SHP77 treated with DMSO at 0.1 percent for 48 hours (cell line): ENCODE measurements at places on chromosomes 2 and 18.

GRCh38 chr18:55605733-55606338 lies 17.8 kb upstream of the TCF4 start:
- DNase-seq, result no peak

DNA sequence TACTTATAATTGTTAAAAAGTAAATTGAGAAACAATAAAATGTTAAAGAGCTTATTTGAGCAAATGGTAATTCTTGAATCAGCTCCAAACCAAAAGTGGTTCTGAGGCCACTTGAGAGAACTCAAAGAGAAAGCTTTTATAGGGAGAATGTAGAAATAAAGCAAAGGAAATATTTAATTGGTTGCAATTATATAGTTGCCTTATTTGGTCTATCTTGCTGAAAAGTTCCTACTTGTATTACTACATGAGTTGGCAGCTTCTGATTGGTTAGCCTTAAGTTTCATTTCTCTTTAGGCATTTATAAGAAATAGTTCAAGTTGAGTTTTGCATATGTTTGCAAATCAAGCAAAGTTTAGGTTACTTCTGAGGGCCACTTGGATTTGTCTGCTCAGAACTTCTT lies 38.1 kb downstream of the SCN2A start:
- DNase-seq, result no peak

DNA sequence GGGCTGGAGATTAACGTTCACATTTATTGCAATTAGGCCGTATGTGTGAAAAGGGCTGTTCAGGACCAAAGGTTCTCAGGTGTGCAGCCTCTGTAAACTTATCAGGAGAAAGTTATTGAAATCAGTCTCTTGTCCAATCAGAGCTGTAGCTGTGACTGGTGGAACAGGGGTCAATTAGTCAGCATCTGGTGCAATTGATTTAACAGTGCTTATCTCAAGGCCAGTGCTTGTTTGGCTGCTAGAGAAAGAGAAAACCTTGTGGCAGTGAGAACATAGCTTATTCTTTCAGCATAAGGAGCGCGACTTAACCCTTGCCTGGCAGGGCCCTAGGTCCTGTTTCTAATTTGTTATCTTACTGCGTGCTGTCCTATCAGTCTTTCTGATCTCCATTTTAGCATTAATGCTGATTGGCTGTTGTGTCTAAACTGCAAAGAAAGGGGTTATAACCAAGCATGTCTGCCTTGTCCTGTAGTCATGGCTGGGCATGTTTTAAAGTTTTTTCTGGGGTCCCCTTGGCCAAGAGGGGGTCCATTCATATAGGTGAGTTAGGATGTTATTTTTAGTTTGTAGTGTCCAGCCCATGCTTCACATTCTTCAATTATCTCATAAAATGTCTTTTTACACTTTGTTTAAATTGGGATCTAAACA lies 66.4 kb downstream of the CYB5A start:
- no peak for DNase-seq

DNA sequence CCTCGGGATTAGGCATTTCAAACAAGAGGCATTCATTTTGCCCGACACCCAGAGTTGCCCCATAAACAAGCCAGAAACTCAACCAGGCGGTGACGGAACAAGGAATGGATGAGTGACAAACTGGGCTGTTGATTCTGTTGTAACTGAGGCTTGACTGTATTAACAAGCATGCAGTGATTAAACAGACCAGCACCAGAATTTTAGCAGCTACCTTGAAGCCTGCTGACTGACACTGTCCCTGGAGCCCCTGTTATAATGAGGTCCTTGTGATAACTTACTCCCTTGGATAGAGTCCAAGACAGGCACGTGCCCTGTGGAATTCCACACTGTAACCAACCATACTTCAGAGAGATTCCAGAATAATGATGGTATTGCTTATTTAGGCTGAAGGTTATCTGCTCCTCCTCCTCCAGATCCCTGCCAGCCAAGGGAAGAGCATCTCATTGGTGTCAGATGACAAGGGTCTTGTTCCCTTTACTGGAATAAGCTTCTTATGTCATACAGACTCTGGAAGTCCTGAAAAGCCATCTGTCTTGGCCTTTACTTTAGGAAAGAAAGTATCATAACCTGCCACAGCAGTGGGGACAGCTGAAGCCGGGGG lies 97.1 kb upstream of the RMDN2 start:
- DNase-seq, result peak; percentile 37

GRCh38 chr2:15023221-15023620 lies 390.7 kb downstream of the LRATD1 start:
- no peak for DNase-seq

GRCh38 chr2:33494155-33494779 lies 17.8 kb downstream of the RASGRP3 start:
- DNase-seq, result no peak

DNA sequence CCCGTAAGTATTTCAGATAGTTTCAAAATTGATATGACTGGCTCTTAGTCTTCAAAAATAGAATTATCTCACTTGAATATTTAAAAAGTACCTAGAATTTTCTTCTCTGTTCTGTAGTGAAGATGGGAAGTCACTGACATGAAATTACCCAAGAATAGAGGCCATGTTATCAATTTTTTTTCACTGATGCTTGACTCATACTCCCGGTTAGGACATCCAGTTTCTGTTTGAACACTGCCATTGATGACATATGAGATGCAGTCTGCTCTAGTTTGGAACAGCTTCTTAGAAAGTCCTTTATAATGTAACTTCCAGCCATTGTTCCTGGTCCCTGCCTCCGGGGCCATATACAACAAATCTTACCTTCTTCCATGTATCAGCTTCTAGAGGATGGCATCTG lies 26.0 kb downstream of the MAP3K20 start:
- no peak for DNase-seq

DNA sequence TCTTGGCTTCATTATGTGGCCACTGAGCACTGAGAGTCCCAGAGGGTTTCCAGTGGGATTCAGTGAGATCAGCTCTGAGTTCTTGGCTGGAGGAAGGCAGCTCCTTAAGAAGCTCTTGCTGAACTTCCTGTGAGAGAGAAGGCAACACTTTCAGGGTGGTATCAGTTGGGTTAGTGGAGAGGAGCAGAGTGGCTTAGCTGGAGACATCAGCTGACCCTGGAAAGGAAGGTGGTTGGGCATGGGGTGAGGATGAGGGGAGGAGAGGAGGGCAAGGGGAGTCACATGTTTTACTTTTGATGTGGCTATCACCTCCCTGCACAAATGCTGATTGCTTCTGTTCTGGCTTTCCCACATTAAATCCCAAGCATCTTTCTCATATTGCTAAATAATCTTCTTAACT lies 95.1 kb downstream of the ACOXL start:
- DNase-seq, result no peak

- DNase-seq, result peak; percentile 17
Observed at GRCh38 chr18:73942081-73942625, 205.5 kb downstream of the FBXO15 start.

DNA sequence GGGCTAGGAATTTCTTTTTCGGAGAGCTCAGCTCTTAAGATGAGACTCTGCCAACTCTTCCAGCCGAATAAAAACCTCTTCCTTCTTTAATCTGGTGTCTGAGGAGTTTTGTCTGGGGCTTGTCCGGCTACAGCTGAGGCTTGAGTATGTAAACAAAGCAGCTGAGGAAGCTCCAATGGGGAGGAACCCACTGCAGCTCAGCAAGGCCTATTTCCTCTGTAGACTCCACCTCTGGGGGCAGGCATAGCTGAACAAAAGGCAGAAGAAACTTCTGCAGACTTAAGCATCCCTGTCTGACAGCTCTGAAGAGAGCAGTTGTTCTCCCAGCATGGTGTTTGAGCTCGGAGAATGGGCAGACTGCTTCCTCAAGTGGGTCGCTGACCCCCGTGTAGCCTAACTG lies 838.7 kb downstream of the CCDC85A start:
- no peak for DNase-seq

GRCh38 chr18:3612315-3612714 lies 162.3 kb downstream of the TGIF1 start:
- no peak for DNase-seq

DNA sequence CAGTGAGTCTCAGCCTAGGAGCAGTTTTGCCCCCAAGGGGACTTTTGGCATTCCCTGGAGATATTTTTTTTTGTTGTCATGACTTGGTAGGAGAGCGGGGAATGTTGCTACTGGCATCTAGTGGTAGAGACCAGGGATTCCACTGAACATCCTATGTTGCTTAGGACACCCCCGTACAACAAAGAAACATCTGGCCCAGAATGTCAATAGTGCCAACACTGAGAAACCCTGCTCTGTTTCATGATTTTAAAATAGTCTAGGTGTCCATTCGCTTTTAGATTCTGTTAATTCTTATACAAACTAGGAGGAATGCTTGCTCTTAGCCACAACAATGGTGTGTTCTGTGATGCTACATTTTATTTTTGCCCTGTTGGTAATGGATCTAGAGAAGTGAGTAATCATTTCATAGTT lies 225.8 kb upstream of the SIX3 start:
- no peak for DNase-seq

DNA sequence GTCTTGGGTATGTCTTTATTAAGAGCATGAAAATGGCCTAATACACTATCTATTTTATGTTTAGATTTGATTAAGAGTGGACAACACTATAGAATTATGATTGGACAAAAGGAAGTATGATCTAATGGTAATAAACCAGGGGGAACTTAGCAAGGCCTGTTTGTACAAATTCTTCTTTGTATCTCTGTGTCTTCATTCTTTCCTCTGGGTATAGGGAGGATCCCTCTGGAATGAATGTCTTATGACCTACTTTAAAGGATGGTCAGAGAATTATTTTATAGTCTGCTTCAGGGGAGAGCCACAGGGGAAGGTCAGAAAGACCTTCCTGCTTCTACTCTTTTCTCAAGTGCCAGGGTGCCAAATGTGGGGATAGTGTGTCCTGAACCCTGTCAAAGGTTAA lies 42.8 kb upstream of the FANCL start:
- no peak for DNase-seq

DNA sequence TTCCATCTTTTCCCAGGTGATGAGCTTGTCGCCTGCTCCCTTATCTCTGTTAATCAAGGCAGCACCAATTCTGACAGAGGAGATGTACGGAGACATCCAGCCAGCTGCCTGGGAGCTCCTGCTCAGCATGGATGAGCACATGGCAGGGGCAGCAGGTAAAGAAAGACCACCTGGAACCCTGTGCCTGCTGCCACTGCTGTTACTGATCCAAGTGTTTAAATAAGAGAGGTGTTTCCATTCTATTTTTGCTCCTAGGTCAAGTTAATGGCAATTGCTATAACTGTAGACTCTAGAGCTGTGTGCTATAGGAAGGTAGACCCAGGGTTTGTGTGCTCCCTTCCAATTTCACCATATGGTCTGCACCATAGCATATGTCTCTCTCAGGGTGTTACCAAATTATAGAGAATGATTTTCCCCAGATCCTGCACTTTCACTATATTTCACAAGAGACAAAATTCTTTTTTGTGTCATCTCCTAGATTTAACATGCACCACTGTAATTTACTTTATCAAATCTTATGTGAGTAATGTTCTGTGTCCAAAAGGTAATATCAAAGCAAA lies 88.6 kb upstream of the RPE start:
- DNase-seq, result no peak

GRCh38 chr18:43965691-43966090 lies 688.4 kb upstream of the SYT4 start:
- no peak for DNase-seq

DNA sequence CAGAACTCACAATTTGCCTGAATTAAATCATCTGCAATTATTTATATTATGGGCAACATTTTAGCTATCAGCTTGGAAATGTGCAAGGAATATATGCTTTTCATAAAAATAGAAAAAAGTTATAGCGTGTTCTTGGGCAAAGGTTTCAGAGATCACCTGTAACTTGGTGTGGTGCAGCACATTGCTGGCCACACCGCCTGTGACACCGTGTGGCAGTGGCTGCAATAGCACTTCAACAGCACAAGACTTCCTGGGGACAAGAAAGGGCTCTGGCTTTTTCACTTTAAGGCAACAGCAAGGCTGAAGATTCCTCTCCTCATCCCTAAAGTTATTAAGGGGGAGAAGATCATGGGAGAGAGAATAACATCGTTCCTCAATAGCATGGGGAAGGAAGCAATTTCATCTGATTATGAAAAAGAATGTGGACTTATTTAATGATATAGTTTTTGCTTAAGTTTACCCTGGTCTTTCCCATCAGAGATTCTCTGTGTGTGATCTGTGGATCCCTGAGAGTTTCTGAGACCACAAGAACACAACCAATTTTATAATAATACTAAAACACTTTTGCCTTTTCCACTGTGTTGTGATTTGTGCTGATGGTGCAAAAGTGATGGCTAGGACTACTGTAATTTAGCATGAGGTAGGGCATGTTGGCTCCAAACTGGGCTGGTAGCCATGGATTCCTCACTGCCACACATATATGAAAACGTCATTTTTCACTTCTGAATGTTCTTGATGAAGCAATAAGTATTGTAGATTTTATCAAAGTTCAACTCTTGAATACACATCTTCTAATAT lies 15.0 kb upstream of the SERPINB3 start:
- no peak for DNase-seq

DNA sequence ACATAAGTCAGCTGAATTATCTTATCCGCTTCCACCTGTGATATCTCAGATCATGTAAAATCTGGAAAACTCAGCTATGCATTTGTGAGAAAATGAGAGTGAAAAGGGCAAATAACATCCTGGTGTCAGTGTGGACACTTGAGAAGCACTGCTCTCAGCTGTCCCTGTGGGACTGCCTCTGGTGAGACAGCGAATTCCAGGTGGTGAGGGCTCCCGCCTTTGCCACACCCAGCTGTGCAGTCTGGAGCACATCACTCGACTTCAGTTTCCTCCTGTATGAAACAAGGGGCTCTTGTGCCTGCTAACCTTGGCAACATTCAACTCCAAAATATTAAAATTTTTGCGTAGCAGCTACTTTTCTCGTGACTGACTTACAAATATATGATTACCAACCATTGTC lies 194.9 kb upstream of the BOD1L2 start:
- DNase-seq, result peak; percentile 34

- DNase-seq, result no peak
Observed at GRCh38 chr18:52339891-52340371, at the start of gene DCC. Gene DCC (plus strand): TSS chr18:52340197. CDS start chr18:52340788, 591 bp downstream.

DNA sequence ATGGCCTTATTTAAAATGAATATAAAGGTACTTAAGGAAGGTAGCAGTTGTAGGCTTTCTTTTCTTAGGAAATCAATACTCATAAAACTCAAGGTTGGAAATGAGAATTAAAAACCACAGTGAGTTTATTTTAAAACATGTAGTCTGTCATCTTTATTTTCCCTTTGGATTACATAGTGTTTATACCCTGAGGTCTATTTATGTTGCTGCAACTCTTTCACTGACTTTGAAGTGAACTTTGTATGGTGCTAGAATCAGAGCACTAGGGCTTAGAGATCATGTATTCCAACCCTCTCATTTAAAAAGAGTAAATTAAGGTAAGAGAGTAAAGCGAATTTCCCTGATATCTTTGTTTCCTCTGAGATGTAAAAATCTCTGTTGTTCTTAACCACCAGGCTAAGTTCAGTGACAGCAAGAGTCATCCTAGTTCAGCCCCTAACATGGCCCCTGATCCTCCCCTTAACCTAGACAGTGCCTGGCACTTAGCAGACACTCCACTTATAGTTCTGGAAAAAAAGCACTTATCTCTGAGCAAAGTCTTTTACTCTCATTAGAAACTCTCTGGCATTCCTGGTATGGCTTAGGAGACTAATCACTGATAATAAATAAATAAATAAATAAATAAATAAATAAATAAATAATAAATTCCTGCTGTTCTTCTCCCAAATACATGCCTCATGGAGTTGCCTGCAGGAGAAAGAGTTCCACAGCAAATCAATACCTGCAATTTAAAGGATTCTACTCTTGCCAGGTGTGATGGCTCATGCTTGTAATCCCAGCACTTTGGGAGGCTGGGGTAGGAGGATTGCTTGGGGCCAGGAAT lies 33.0 kb upstream of the PPP1R1C start:
- DNase-seq, result no peak
